ENCODE measurements at places on chromosomes 16 and 17.

DNA sequence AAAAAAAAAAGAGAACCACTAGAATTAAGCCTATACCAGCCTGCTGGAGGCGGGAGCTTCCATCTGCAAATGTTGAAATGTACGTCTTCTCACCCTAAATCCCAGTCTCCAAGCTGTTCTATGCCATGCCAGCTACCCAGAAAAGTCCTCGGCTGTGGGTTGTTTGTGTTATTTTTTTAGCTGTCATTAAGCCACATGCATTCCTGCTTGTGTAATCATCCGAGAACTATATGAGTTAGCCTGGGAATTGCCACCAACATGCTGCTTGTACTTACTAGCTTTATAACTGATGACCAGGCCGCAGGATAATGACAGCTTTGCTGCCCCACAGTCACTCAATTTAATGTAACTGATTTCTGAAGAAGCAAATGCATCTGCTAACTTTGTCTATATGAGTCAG is 313.9 kb upstream of the SALL1 start:
- peak; percentile 83 for DNase-seq

- DNase-seq: peak; percentile 94
These were observed at the start of gene KIAA0513 for GRCh38 chr16:85027349-85027957. KIAA0513 (plus strand) TSS chr16:85027795; CDS start chr16:85067072, 39,277 bp downstream.

DNA sequence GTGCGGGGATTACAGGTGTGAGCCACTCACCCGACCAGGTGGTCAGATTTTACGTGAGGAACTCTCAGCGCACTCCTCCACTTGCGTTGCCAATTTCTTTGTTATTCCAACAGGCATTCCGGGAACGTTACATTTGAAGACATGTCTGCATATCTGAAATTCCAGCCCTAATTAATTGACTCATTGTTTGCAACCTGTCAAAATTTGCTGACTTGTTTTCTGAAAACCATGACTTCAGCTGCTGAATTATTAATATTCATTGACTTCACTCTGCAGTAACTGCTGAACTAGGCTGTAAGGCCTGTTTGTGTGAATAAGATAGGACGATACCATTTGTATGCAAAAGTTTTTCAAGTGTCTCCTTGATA is 16.6 kb downstream of the G6PC1 start:
- no peak for DNase-seq

- no peak for DNase-seq
These were observed 23.3 kb downstream of the LASP1 start for GRCh38 chr17:38893113-38893512.

- DNase-seq: peak; percentile 68
These were observed 259.5 kb downstream of the IRX3 start for GRCh38 chr16:54027062-54027461.

DNA sequence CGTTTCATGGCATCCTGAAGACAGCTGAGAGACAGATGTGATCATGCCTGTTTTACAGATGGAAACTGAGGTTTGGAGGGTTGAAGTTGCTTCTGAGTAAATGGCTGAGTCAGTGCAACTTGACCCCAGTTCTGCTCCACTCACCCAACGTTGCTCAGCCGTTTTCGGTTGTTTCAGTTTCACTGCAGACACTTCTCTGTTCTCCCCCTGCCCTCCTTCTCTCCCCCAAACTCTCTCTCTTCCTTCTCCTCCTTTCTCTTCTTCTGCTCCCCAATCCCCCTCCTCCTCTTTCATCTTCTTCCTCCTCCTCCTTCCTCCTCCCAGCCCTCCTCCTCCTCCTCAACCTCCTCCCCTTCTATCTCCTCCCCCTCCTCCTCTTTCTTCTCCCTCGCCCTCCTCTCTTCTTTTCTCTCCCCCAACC is 9.4 kb upstream of the CEP20 start:
- no peak for DNase-seq

- peak; percentile 84 for DNase-seq
These were observed 7.1 kb upstream of the FTSJ3 start for GRCh38 chr17:63834431-63835166.

DNA sequence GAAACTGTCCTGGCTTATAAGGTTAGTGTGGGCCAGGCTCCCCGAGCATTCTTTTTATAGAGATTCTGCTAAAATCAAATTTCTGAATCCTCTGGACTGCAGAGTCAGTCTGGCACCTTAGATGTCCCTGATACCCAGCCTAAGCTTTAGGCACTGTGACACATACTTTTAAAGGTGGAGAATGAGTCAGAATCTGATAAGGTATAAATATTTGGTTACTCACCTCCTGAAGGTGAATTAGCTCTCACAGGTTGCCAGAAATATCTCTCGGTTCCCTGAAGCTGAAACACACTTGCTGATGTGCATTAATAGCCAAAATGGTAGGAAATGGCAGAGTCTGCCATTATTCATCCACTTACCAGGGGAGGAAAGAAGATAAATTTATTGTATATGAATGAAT is 446.9 kb downstream of the UTP18 start:
- DNase-seq: no peak

- no peak for DNase-seq
These were observed 53.6 kb downstream of the RMI2 start for GRCh38 chr16:11398851-11399250.

GRCh38 chr17:5035315-5035714 is at the start of gene SLC52A1:
SLC52A1 (minus strand) TSS chr17:5035426; CDS start chr17:5034606, 820 bp downstream.
- DNase-seq: no peak

- no peak for DNase-seq
These were observed 123.4 kb downstream of the ZFHX3 start for GRCh38 chr16:72924537-72924926.

GRCh38 chr17:73797594-73798110 is 153.4 kb upstream of the SDK2 start:
- no peak for DNase-seq

DNA sequence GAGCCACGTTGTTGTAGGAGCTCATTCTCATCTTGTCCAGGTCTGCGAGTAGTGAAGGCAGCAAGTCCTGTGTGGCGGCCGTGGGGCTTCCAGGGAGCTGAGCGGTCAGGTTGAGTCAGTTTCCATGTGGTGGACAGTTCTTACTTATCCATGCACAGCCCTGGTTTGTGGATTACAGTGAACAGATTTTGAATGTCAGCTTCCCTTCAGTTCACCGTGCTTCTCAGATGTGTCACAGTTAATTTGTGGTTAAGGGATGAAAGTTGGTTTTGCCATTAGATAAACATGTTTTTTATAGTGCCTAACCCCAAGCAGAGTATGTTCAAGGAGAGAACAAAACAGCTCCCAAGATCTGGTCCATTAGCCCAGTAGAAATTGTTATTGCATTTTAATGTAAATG is 103.1 kb downstream of the RPTOR start:
- peak; percentile 79 for DNase-seq

- DNase-seq: no peak
These were observed 100.4 kb upstream of the GSE1 start for GRCh38 chr16:85512808-85513115.

DNA sequence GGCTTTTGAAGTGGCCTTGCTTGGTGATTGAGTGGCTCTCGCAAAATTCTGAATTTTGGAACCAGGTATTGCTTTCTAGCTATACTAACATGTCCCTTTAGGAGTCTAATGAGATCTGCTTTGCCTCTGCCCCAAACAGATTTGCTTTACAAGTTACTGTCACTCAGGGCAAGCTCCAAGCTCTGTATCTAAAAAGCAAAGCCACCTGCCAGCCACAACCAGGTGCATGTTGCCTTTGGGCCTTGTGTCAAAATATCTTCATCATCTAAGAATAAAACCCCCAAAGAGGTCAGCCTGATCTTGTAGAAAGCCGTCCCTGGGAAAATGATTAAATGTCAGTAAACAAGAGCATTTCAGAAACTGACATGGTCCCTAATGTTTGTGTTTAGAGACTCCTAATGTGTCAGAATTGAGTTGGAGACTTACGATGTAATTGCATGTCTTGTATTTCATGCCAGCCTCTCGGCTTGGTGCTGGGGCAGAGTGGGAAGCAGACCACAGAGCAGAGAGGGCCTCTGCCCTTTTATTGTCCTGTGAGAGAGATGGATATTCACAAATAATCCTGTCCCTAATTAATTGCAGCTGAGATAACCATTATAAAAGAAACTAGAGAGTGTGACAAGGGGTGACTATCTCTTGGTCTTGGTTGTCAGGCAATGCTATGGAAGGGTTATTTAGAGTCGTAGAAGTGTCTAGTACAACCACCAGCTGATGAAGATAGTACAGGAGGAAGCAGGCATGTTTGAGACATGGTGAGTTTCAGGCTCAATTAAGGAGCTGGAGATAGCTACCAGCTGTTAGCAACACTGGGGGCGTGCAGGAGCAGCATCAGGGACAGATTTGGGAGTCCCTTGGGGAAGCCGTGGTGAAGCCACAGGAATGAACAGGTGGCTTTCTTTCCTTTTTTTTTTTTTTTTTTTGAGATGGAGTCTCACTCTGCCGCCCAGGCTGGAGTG is 90.7 kb downstream of the PITPNC1 start:
- peak; percentile 7 for DNase-seq

GRCh38 chr17:58050966-58051365 is 32.3 kb upstream of the DYNLL2 start:
- DNase-seq: no peak

DNA sequence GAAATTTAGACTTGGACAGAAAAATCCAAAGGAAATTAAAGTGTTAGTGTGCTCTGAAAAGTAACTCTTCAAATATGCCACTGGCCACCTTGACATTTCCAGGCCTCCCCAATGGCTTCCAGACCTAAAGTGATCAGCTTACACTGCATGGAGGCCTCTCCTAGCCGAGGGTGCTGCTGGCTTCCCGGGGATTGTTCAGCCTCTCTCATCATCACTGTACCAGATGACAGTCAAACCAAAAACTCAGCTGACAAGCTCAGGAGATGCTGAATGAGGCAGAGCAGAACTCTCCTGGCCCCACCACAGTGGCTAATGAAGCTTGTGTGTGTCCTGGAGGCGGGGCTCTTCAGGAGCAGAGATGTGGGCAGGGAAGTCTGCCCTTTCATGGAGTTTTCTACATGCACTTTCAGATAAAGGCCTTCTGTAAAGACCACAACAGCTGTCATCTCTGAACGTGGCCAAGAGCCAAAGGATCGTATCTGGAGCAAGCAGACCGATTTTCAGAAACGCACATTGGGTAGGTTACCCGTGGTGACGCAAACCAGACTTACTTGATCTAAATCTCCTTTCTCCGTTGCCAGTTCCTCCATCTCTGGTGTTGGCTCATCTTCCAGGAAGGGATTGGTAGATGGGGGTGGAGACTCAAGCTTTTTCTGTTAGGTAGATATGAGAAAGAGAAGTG is 113.3 kb downstream of the VPS53 start:
- DNase-seq: peak; percentile 42

DNA sequence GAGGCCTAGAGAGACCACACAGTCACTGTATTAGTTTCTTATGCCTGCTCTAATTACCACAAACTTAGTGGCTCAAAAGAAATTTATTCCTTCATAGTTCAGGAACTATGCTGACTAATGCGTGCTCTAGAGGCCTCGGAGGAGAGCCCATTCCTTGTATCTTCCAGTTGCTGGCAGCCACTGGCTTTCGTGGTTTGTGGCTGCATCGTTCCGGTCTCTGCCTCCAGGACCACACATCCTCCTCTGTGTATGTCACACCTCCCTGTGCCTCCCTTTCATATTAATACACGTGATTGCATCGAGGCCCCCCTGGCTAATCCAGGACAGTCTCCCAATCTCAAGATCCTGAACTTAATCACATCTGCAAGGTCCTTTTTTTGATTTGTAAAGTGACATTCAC is 16.9 kb upstream of the MYLK3 start:
- peak; percentile 71 for DNase-seq
